ENCODE measurements at places on chromosomes 5 and 9.

DNA sequence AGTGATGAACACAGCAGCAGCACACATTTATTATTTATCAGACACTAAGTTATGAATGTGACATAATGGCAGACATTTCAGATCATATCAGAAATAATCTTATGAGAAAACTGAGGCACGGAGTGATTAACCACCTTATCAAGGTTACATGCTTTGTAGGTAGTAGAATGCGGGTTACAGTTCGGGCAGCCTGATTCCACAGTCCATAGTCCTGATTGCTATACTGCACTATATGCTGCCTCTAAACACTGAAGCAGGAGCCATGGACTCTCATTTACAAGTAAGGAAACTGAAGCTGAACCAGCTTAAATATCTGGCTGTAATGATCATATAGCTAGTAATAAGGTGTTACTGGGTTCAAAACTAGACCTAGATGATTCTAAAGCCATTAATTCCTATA is 291.3 kb upstream of the ADAMTSL1 start:
- DNase-seq: no peak

DNA sequence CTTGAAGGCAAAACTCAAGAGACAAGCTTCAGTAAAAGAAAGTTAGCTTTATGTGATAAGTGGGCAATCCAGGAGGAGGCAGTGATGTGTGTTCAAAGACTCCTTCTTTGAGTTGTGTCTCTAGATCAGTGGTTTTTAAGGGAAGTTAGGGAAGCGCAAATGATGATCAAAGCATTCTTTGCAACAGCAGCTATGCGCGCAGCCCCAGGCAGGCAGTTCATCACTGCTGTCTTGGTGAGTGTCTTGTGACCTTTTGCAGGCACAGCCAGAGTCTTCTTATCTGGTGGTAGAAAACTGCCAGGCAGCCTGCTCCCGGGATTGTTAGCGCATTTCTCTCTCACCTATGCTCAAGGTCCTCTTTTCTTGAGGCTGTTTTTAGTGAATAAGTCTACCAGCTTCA is 40.3 kb upstream of the CLK4 start:
- DNase-seq: no peak

DNA sequence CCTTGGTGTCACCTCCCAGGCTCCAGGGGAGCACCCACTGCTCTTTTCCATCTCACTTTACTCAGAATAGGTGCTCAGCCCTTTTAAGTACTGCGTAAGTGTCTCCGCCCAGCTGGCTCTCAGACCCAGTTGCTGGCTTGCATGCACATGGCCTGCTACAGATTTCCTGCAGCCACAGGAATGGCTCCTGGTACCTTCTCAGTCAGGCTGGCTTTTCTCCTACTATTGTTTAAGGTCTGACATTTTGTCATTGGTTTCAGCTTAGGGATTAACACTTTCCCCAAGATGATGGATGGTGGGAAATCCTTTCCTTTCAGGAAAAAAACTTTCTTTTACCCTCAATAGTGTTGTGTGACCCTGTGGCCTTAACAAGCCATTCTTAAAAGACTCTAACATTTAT is 1652.3 kb upstream of the WWC1 start:
- no peak for DNase-seq

GRCh38 chr5:89327608-89328007 is 444.6 kb upstream of the MEF2C start:
- DNase-seq: no peak

GRCh38 chr5:162096448-162096847 is 28.9 kb downstream of the GABRG2 start:
- no peak for DNase-seq
